ENCODE measurements at places on chromosomes 11 and 22.
A peak's percentile ranks its signal among the peaks of the same experiment; 100 is the strongest.

DNA sequence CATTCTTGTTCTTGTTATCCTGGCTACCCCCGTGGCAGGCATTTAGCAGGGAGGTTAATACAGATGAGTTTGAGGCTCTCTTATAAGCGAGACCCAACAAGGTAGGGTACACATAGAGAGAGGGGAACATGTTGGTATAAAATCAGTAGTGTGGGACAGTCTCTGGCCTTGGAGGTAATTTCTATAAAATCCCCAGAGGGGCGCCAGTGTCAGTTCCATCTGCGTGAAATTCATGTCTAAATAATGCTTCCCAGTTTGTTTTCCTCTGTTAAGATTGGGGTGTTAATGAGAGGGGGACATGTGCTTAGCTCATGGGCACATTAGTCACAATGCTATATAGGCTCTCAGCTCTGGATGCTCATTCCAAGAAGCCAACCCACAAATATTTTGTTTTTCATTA lies 150.7 kb downstream of the MYO18B start:
- no peak overlapping the region for H3K4me3 ChIP-seq
- peaks cover 28% of the 10 kb centered on the region for H3K27me3 ChIP-seq
- no peak for DNase-seq
- no peak overlapping the region for H3K27ac ChIP-seq
- no peaks in the 10 kb centered on the region for H3K4me1 ChIP-seq
- H3K36me3 ChIP-seq = no peaks in the 10 kb centered on the region

DNA sequence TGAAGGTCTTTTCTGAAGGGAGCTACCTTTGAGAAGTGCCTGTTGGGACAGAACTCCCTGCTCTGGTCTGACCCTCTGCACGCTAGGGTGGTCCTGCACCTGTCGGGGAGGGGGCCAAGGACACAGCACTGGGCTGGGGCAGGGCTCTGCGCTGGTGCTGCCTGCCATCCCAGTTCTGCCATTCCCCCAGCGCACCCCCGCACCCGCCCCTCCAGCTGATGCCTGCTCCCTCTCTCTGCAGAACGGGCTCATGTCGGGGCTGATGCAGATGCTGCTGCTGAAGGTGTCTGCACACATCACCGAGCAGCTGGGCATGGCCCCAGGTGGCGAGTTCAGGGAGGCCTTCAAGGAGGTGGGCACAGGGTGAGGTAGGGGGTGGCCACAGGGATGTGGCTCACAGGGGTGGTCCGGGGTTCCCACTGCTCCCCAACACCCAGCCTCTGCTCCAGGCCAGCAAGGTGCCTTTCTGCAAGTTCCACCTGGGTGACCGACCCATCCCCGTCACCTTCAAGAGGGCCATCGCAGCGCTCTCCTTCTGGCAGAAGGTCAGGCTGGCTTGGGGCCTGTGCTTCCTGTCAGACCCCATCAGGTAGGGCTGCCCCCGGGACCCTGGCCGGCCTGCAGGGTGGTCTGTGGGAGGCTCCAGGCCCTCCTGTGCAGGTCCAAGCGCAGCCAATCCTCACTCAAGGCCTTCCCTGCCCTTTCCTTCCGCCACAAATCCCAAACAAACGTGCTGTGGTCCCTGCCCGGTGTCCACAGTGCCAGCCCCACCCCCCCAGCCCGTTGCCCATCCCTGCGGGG lies 3.6 kb upstream of the SELENOO start:
- no peaks in the 10 kb centered on the region for H3K36me3 ChIP-seq
- H3K27ac ChIP-seq = no peak overlapping the region
- peaks cover 6% of the 10 kb centered on the region for H3K4me1 ChIP-seq

GRCh38 chr11:118051136-118051610 lies 25.7 kb upstream of the TMPRSS4 start:
- no peaks in the 10 kb centered on the region for H3K4me1 ChIP-seq
- no peaks in the 10 kb centered on the region for H3K36me3 ChIP-seq
- no peak overlapping the region for H3K4me3 ChIP-seq
- no peak overlapping the region for H3K27ac ChIP-seq
- no peak for DNase-seq

DNA sequence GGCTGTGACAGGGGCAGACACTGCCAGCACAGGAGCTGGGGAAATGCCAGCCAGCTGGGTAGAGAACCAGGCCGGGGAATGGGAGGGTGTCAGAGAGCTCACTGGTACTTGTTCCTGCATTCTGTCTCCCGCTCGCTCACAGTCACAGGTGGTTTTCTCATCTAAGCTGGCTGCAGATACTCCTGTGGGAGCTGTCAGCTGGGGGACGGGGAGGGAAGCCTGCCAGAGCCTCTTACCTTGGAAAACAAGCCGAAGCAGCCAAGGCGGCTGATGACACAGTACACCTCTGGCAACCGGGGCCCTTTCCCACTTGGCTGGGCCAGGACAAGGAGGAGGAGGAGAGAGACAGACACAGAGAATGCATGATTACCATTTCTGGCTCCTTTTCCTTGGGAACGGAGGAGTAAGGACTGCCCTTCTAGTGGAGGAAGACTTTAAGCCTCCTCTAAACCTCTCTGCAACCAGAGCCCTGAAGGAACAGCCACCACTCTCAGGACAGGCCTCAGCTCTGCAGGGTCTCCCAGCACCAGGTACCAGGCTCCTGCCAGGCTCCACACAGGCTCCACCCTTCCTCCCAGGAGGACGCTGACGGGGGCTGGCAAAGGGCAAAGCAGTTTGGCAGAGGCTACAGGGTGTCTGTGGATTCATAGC lies 25.1 kb downstream of the RPL27A start:
- H3K4me3 ChIP-seq = no peak overlapping the region
- DNase-seq = no peak
- no peaks in the 10 kb centered on the region for H3K27me3 ChIP-seq

- H3K4me1 ChIP-seq = peaks cover 6% of the 10 kb centered on the region
- peaks cover 99% of the 10 kb centered on the region for H3K27me3 ChIP-seq
- no peak overlapping the region for H3K27ac ChIP-seq
- no peak overlapping the region for H3K4me3 ChIP-seq
- peak; percentile 41 for DNase-seq
Observed at GRCh38 chr22:19764636-19765476, 4.3 kb downstream of the TBX1 start.

GRCh38 chr11:120125509-120125908 lies 12.4 kb downstream of the TRIM29 start:
- no peaks in the 10 kb centered on the region for H3K36me3 ChIP-seq
- no peak for DNase-seq
- H3K4me3 ChIP-seq = no peak overlapping the region
- no peaks in the 10 kb centered on the region for H3K27me3 ChIP-seq
- no peak overlapping the region for H3K27ac ChIP-seq

DNA sequence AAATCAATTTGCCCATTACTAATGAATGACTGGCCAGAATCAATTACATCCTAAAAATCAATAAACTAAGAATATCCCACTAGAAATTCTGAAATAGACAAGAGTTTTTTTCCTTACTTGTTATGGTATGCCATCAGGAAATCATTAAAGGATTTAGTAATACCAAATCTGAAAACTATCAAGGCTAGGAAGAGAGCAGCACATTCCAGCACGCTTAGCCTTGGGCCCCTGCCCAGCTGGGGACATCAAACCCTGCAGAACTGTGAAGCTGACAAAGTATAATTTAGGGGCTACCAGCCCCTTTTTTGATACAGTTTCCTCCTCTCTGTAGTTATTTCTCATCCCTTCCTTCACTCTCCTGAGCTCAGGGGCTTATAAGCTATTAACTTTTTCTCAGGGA lies 247.8 kb upstream of the ZC3H12C start:
- no peak overlapping the region for H3K4me3 ChIP-seq
- no peaks in the 10 kb centered on the region for H3K27me3 ChIP-seq
- H3K4me1 ChIP-seq = no peaks in the 10 kb centered on the region
- no peak for DNase-seq
- no peak overlapping the region for H3K27ac ChIP-seq

DNA sequence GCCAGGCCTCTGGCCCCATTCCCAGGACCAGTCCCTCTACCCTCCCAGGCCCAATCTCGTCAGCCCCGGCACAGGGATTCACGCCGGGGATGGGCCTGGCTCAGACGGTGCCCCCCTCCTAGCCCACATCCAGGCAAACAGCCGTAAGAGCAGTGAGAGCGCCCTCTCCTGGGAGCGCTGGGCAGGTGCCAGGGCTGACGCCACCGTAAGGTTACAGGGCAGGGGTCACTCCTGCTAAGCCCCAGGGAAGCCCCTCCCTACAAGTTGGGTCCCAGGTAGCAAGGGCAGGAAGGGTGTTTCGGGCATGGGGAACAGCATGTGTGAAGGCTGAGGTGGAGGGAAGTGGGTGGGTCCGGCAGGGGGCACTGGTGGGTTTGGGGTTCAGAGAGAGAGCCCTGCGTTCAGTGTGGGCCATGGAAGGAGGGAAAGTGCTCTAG lies 19.2 kb upstream of the PPARA start:
- no peak overlapping the region for H3K4me3 ChIP-seq
- H3K27me3 ChIP-seq = no peaks in the 10 kb centered on the region
- H3K27ac ChIP-seq = no peak overlapping the region

DNA sequence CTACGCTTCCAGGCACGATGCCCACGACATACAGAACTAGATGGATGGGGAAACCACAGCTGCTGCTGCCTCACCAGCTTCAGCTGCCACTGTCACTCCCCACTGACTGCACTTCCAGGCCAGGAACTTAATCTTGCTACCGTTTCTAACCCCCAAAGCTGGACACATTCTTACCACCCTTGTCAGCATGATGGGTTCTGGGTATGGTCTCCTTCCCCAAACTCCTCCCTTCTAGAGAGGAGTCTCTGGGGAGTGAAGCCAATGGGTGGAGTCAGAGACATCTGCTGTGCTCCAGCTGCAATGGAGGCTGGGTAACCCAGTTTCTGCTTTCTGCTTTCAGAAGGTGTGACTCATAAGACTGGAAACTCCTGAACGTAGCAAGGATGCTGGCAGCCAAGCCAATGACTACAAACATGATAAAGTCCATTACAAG lies 87.0 kb upstream of the THY1 start:
- DNase-seq = no peak
- peaks cover 27% of the 10 kb centered on the region for H3K4me1 ChIP-seq
- no peaks in the 10 kb centered on the region for H3K36me3 ChIP-seq
- H3K27ac ChIP-seq = no peak overlapping the region
- H3K27me3 ChIP-seq = no peaks in the 10 kb centered on the region

DNA sequence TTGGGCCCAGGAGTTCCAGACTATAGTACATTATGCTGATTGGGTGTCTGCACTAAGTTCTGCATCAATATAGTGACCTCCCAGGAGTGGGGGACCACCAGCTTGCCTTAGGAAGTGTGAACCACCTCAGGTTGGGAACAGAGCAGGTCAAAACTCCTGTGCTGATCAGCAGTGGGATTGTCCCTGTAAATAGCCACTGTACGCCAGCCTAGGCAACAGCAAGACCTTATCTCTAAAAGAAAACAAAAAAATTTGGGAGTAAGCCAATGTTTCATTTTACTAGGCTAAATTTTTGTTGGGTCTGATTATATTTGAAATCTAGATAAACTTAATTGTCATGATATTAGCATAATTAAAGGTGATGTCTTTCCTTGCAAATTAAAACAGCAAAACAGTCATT lies 3.4 kb downstream of the DEPDC5 start:
- no peaks in the 10 kb centered on the region for H3K36me3 ChIP-seq
- no peaks in the 10 kb centered on the region for H3K27me3 ChIP-seq
- no peak overlapping the region for H3K4me3 ChIP-seq
- DNase-seq = no peak

- H3K27ac ChIP-seq = no peak overlapping the region
- H3K27me3 ChIP-seq = no peaks in the 10 kb centered on the region
- DNase-seq = no peak
- H3K4me1 ChIP-seq = peaks cover 19% of the 10 kb centered on the region
- no peaks in the 10 kb centered on the region for H3K36me3 ChIP-seq
- H3K4me3 ChIP-seq = no peak overlapping the region
Observed at GRCh38 chr11:68440224-68440623, 20.3 kb upstream of the PPP6R3 start.

- H3K36me3 ChIP-seq = no peaks in the 10 kb centered on the region
- H3K27ac ChIP-seq = no peak overlapping the region
- H3K27me3 ChIP-seq = peaks cover 6% of the 10 kb centered on the region
Observed at GRCh38 chr11:107864591-107864990, 6.0 kb upstream of the SLC35F2 start.

DNA sequence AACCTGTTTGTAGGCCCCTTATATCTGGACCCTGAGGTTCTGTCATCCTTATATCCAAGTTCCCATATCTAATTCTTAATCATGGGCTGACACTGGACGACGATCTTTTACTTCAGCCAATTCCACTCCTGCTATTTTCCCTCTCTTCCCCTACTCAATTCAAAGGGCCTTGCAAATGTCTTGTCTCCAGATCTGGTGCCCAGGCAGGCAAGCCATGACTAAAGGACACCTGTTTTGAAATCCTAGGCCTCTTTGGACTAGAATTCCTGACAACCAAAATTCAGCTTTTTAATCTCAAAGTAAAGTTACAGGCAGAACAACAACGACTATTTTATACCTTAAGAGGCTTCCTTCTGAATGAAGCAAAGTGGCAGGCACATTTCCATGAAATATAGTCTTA lies 963.4 kb downstream of the DLG2 start:
- no peaks in the 10 kb centered on the region for H3K36me3 ChIP-seq
- no peak overlapping the region for H3K27ac ChIP-seq
- H3K4me1 ChIP-seq = no peaks in the 10 kb centered on the region
- H3K27me3 ChIP-seq = no peaks in the 10 kb centered on the region
- H3K4me3 ChIP-seq = no peak overlapping the region
